ENCODE measurements at places on chromosomes 4 and X.

DNA sequence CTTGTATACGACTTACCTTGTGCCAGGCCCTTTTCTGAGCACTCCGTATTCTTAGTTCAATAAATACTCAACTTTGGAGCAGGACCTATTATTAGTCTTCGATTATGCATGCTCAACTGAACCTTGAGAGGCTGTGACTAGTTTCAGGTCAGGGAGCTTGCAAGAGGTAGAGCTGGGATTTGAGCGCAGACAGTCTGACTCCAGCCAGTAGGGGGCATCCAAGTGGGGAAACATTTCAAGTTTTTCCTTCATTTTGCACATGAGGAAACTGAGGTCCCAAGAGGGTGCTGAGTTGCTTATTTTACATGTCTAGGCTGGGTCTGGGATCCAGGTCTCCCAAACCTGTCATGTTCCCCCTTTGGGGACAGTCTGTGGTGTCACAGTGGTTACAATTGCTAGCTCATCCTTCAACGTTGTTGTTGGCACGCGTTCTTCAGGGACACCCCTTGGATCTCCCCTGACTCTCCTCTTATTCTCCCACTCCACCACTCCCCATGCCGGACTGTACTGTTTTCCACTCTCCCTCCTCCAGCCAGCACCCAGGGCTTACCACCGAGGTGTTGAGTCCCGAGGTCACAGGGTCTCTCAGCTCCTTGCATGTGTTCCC, 6.7 kb upstream of the PRICKLE3 start:
- no peak for DNase-seq

DNA sequence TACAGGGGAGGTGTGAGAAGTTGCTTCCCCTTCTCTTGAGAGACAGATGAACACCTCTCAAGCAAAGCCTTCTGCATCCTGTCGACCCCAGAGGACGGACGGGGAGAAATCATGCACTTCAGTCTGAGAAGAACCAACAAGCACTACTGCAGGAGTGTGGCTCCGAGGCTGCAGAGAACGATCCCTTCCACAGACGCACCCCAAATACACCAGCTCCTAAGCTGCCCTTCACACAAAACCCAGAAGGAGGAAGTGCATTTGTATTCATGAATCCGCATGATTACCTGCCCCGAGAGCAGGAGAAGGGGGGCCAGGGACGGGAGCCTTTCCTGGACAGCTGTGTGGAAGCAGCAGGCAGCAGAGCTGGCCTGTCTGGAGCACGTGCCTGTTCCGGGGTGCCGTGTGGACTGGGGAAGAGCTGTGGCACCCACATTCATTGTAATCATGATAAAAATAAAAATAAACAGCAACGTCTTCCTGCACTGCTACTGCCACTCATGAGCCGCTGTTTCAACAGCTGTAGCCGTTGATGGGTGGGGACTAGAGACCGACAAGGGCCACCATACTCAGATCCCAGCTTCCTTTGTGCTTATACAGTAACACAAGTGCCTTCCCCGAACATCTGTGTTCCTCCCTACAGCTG, 42.9 kb downstream of the ACSL1 start:
- DNase-seq, result no peak

GRCh38 chr4:81355136-81355535, 116.6 kb downstream of the RASGEF1B start:
- DNase-seq, result no peak

DNA sequence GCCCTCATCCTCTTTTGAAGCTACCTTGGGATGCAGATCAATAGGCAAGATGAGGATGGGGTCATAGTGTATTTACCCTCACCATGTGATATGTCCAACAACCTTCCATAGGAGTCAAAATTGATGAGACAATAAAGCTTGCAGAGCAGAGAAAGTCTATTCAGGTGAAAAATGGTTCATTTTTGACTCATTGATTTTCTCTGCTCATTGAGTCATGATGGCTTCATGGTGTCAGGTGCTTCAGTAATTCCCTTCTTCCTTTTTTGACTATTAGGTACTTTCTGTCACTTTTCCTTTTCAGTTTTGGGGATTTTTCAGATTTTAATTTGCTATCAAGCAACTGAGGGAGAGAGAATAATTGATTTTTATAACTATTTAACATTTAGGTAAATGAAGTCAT, 55.9 kb upstream of the IL2 start:
- DNase-seq, result no peak

DNA sequence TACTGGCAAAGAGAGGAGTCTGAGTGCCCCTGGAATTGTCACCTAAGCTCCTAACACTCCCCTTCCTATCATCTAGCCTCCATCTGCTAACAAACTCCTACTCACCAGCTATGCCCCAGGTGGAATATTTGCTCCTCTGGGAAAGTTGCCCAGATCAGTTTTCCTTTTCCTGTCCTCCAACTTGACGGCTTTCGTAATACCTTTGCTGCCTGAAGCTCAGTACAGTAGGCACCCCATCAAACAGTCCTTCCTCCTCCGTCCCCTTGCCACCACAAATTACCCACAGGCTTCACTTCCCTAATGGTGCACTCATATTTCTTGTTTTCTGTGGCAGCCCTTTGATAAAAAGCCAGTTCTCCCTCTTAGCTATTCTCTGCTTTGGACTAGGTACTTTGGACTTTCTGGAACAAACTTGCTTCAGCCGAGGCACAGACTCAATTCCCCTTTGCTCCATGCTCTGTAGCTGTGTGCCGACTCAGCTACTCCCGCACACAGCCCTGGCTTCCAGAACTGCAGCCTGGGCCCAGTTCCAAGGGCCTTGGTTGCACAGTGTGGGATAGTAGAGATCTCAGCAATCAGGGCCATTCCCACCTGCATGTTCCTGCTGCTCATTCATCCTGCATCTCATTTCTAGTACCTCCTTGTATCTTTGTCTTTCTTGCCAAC, 605.1 kb downstream of the BCOR start:
- no peak for DNase-seq

DNA sequence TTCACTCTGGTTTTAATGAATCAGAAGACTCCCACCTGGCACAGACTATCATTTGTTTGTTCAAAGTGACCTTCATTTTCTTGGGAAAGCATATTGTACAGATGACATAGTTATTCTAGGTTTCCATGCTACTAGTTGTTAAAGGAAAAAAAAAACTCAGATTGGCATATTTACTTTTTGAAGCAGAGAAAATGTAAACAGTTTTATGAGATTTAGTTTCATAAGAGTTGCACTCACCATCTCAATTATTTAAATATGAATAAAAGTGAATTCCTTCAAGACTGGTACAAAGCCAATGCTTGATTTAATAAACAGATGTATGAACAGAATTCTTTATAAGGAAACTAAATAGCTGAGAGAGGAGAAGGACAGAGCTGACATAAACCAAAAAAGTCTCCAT, 280.3 kb upstream of the UGT8 start:
- no peak for DNase-seq

GRCh38 chrX:108198420-108198819, 106.8 kb downstream of the ATG4A start:
- no peak for DNase-seq
